Metanephros (tissue), 2 donors: ENCODE measurements at places on chromosomes 12 and 14. TPM values are rescaled to one million over a fixed set of nuclear protein-coding genes. Genes with fewer than 3 reads are reported as not detected.

NYNRIN gene
- 37.2 TPM for total RNA-seq

RNF212B gene
- 0.18 TPM for total RNA-seq

CIROP gene
- not detected for total RNA-seq

KCNMB4 gene
- total RNA-seq = 8.9 TPM

CMAS gene
- total RNA-seq = 23.6 TPM

TMTC1 gene
- total RNA-seq = 52.1 TPM

HSPB8 gene
- 24.4 TPM for total RNA-seq

KCNH3 gene
- total RNA-seq = 7.9 TPM

TAS2R42 gene
- total RNA-seq = not detected

APOF gene
- total RNA-seq = not detected

P2RX2 gene
- 1.5 TPM for total RNA-seq

P3H3 gene
- total RNA-seq = 29.5 TPM

TPI1 gene
- total RNA-seq = 430 TPM

ALDH1L2 gene
- 1.4 TPM for total RNA-seq

POTEG gene
- total RNA-seq = not detected

ATL1 gene
- 6.8 TPM for total RNA-seq

CEP128 gene
- 8.7 TPM for total RNA-seq

FSCB gene
- 0.12 TPM for total RNA-seq

HAL gene
- total RNA-seq = 1.7 TPM

EIF2S1 gene
- 47.0 TPM for total RNA-seq

LTB4R2 gene
- total RNA-seq = 9.1 TPM

GPHB5 gene
- not detected for total RNA-seq

RASAL1 gene
- 15.1 TPM for total RNA-seq

KRT71 gene
- 0.29 TPM for total RNA-seq

SRRM4 gene
- total RNA-seq = 0.06 TPM

OR2AP1 gene
- not detected for total RNA-seq

NID2 gene
- total RNA-seq = 114 TPM

TMEM132C gene
- total RNA-seq = 5.1 TPM

ZNF641 gene
- total RNA-seq = 26.5 TPM

LRRC43 gene
- total RNA-seq = 5.3 TPM

PSMB11 gene
- not detected for total RNA-seq

ESR2 gene
- total RNA-seq = 0.88 TPM

LEMD3 gene
- total RNA-seq = 62.0 TPM

SNX6 gene
- 77.0 TPM for total RNA-seq

CLEC12A gene
- total RNA-seq = 5.2 TPM

SCN8A gene
- 3.7 TPM for total RNA-seq

RPL10L gene
- not detected for total RNA-seq

SIX4 gene
- 11.9 TPM for total RNA-seq

PARPBP gene
- 11.2 TPM for total RNA-seq

MYF5 gene
- total RNA-seq = 6.3 TPM

LAG3 gene
- 0.47 TPM for total RNA-seq

TAS2R50 gene
- total RNA-seq = 7.0 TPM

HPD gene
- total RNA-seq = 0.93 TPM
